ENCODE measurements at places on chromosomes 1 and 21.

GRCh38 chr1:242043165-242043564 lies 44.3 kb upstream of the MAP1LC3C start:
- DNase-seq = no peak

- no peak for DNase-seq
Measured at GRCh38 chr1:152048416-152049009, 11.7 kb upstream of the S100A11 start.

DNA sequence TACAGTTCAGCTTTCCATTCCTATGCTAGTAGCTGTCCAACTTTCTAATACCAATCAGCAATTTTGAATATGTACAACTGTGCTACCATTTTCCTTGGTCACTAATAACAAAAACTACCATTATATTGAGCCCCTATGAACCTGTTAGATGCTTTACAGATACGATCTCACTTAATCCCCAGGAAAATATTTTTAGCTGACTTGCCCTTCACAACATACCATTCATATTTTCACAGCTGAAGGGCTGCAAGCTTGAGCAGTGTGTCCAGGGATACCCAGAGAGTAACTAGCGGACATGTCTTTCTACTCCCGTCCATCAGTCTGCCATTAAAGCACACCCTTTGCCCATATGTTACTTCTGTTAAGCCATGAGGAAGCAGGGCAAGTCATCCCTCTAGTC lies 140.5 kb downstream of the SPATA46 start:
- no peak for DNase-seq

GRCh38 chr1:234838182-234838581 lies 228.2 kb upstream of the IRF2BP2 start:
- DNase-seq = no peak

DNA sequence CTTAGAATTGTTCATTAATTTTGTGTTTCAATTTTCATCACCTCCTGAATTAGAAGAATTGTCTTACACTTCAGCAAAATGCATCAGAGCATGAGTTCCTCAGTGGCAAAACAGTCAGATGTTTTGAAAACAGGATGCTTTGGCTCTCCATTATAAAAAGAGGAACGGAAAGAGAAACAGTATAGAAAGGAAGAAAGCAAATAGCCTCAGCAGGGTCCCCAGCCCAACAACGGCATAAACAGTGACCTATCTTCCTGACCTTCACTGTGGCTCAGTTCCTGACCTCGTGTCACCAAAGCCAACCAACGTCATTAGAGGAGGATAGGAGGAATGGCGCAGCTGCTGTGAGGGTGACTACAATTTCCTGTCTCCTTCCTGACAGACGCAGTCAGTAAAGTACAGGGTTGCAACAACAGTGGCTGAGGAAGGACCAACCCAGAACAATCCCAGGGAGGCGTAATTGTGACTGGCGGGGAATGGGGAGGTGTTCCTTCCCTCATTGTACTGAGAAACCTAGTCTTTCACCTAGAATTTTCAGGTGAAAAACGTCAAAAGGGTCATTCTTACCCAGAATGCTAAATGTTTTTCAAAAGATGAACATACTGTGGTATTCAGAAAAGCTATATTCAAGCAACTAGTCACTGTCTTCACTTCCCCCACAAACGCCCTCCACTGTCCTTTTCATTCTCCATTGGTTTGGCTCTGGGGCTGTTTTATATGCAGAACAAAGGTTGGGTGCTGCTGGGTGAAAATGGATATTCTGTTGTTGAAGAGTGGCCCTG lies 197.9 kb upstream of the SGIP1 start:
- DNase-seq = no peak

- peak; percentile 54 for DNase-seq
Measured at GRCh38 chr1:58768971-58769808, 14.7 kb downstream of the JUN start.

DNA sequence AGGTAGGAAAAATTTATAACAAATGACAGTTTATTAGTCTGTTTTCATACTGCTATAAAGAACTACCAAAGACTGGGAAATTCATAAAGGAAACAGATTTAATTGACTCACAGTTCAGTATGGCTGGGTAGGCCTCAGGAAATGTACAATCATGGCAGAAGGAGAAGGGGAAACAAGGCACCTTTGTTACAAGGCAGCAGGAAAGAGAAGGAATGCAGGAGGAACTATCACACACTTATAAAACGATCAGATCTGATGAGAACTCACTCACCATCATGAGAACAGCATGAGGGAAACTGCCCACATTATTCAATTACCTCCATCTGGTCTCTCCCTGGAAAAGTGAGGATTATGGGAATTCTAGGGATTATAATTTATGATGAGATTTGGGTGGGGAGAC lies 61.3 kb downstream of the ASB17 start:
- no peak for DNase-seq

DNA sequence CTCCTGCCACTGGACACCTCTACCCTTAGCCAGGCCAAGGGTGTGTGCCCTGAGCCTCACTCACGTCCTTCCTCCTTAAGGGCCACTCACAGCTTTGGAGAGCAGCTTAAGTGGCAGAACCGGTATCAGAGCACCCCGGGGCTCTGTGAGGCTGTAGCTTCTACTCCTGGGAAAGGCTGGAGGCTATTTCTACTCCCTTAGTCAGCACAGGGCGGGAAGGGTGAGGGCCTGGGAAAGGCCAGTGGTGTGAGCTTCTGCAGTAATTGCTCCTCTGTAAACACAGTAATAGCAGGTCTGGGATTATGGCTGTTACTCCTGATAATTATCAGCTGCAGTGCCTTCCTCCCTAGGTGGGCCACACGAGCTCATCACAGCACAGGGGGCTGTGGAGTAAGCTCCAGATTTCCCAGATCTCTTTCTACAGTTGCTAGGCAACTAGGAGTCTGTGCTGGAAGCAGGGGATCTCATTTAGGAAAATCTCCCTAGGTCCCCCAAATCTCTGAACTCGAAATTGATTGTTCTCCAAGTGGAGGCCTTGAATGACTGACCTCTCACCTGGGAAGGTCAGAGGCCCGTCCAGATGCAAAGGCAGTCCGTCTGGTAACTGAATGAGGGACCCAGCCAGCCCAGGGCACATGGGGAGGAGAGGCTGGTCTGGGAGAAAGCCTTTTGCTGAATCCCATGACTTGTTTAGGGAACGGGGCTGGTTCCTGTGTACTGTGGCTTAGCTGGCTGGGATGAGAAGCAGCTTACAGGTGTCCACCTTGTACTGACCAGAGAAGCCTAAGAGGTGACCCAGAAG lies 29.3 kb downstream of the IER5 start:
- DNase-seq = peak; percentile 70

DNA sequence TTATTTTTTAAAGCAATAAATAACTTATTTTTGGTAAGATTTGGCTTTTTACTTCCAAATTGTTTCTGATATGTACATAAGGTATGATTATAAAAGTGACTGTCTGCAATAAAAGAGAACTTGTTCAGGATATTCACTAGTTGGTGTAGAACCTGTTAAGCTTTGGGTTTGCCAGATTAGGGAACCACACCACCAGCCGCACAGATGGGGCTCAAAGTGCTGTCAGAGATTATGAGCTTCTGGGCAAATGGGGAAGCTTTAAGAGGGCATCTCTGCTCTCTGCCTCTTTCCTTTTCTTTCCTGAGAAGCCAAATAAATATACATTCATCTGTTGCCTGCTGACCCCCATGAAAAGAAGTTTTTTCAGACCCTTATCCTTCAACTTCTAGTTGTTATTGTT lies 25.4 kb downstream of the IVNS1ABP start:
- DNase-seq = no peak

GRCh38 chr1:247360991-247361731 lies 29.5 kb upstream of the ZNF496 start:
- DNase-seq = no peak

GRCh38 chr1:222912730-222913129 lies 97.9 kb downstream of the DISP1 start:
- DNase-seq = no peak

GRCh38 chr1:94898491-94899385 lies 28.2 kb downstream of the CNN3 start:
- DNase-seq = no peak

GRCh38 chr1:96362623-96363022 lies 359.0 kb upstream of the PTBP2 start:
- no peak for DNase-seq

- DNase-seq = peak; percentile 59
Measured at GRCh38 chr1:243944429-243945160, 94.6 kb upstream of the AKT3 start.

- DNase-seq = no peak
Measured at GRCh38 chr1:228974273-228974672, 239.0 kb downstream of the RHOU start.

DNA sequence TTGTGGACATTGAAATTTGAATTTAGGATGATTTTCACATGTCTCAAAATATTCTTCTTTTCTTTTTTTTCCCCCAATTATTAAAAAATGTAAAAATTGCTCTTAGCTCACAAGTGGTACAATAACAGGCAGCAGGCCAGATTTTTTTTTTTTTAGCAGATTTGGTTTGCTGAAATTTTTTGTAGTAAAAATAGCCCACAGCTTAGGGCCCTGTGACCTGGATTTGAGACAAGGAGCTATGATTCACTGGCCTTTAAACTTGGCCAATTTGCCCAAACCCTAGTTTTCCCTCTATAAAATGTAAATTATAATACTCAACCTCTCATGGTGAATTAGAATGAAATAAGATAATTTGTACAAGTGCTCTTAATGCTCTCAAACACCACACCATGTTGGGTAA lies 253.8 kb downstream of the DYRK1A start:
- no peak for DNase-seq

GRCh38 chr1:6984986-6985385 lies 199.7 kb downstream of the CAMTA1 start:
- no peak for DNase-seq

GRCh38 chr1:236159704-236160539 lies 17.6 kb downstream of the GPR137B start:
- no peak for DNase-seq

GRCh38 chr1:1290238-1290731 lies 10.0 kb downstream of the SCNN1D start:
- peak; percentile 77 for DNase-seq

DNA sequence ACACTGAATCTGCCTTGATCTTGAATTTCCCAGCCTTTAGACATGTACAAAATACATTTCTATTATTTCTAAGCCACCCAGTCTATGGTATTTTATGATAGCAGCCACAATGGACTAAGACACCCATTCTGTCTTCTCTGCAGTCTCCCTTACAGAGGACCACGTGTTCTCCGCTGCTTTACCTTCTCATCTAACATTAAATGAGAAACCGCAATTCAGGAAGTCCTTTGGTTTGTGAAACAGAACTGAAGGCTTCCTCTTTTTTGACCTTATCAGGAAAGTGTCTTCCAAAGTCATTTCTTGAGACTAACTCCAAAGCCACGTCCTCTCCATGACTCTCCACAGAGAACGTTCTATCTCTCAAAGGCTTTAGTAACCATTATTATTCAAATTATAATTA lies 560.1 kb downstream of the OMA1 start:
- no peak for DNase-seq

GRCh38 chr1:6753320-6754140 lies 31.7 kb upstream of the CAMTA1 start:
- DNase-seq = no peak

GRCh38 chr1:9326596-9326995 lies 33.9 kb downstream of the SPSB1 start:
- DNase-seq = no peak

GRCh38 chr1:183937611-183938010 lies 99.9 kb downstream of the COLGALT2 start:
- DNase-seq = no peak

GRCh38 chr1:47161298-47162040 lies 24.2 kb downstream of the CYP4A22 start:
- no peak for DNase-seq

GRCh38 chr1:10287023-10287645 lies 76.8 kb downstream of the KIF1B start:
- DNase-seq = no peak

- no peak for DNase-seq
Measured at GRCh38 chr1:116940814-116941599, 31.3 kb downstream of the PTGFRN start.

GRCh38 chr1:211885747-211886522 lies 55.4 kb upstream of the LPGAT1 start:
- DNase-seq = no peak

DNA sequence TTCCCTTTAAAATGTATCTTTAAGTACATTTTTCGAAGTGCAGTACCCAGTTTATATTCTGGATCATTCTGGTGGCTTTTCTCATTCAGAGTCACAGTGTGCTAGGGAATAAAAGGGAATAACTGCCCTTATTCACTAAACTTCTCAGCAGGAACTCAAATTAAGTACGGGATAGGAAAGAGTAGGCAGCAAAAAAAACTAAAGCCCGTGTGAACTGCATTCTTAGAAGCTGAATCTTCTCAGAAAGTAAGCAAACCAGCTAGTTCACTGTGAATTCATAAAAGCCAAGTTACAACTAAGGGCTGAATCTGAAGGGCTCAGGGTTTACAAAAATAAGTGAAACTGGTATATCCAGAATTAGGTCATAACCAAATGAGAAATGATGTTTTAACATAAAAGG lies 22.0 kb downstream of the PRPF38A start:
- DNase-seq = no peak

DNA sequence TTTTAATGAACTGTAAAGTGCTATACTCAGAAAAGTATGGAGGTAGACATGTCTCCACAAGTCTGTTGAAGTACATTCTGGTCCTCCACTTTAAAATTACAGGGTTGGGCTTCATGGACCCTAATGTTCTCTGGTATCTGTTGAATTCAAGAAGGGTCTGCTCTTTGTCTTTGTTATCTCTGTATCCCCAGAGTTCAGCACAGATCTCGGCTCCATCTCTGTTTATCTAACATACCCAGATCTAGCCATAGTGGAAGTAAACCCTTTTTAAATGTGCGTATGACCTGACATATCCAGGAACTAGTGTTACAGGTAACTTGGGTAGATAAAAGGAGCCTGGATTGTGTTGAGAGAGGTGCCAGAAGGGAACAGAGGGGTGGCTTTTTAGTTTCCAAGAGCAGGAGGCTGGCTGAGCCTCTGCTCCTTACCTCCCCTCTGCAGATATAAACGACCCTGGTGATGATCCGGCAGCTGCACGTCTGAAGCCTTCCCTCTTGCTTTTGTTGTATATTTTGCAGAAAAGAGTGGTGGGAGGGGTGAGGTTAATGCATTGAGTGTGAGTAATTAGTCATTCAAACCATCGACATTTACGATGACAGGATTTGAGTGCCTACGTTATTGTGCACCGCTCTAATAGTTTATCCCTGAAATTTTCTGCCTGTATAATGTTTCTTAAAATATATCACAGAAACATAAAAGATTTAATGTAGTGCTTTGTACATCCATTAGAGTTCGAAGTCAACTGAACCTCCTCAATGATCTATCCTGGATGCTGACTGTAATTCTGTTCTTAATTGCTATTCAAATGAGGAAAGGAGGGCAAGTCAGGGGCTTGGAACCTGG lies 30.8 kb downstream of the ELAVL4 start:
- DNase-seq = peak; percentile 77

DNA sequence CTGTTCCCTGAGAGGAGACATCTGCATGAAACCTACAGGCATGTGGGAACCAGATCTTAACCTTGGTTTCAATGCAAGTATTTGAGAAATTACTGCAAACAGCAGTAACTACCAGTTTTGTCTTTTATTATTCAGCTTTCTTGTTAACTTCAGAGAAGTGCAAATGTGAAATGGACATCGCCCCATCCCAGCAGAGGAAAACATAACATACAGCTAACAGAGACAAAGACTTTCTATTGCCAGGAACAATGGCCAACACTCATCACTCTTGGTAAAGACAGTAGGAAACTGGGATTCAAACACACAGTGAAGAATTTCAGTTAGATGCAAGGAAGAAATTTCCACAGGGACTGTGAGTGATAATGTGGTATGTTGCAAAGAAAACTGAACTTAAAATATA lies 115.1 kb downstream of the SLC30A10 start:
- DNase-seq = no peak
